Germinal center (tissue), 1 donor: ENCODE measurements at places on chromosomes 4 and X.

DNA sequence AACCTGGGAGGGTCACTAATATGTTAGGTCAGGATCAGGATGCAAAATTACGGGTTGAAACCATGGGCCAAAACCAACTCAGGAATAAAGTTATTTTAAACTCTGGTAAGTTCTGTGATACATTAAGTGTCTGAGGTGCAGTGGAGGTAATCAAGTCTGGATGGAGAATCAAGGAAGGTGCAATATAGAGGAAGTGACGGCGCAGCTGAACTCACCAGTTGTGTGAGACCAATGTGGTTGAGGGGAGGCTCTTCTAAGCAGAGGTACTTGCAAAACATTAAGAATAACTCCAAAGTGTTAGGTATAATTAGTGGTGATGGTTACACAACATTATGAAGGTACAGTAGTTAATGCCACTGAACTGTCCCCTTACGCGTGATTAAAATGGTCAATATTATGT lies 19.7 kb downstream of the GAB3 start:
- DNase-seq: no peak

- no peak for DNase-seq
These were observed 271.8 kb downstream of the CRLF2 start for GRCh38 chrX:940691-941090.

DNA sequence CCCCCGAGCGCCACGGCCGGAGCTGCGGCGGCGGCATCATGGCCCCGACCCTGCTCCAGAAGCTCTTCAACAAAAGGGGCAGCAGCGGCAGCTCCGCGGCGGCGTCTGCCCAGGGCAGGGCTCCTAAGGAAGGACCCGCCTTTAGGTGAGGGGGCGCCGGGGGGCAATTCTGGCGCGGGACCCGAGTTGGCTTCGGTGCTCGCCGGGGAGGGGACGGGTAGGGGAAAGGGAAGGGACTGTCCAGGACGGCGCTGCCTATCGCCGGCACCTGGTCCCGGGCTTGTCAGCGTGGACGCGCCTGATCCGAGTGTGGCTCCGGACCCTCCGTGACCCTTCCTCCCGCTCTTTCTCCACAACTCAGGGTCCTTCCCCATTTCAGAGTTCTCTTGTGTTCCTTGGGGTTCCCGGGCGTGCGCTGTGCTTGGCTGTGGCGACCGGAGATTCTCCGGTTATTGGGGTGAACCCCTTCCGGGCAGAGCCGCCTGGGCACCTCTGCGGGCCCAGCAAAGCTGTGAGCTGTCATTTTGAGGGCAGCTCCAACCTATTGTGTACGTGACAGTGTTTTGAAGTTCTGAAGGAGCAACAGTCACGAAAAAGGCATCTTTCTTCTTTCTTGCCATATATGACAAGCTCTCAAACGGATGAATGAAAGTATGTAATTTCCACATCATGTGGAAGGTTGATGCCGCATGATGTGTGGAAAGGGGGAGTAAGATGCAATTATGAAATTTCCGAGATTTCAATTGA lies 522 bp downstream of the FNIP2 start:
- peak; percentile 5 for DNase-seq

DNA sequence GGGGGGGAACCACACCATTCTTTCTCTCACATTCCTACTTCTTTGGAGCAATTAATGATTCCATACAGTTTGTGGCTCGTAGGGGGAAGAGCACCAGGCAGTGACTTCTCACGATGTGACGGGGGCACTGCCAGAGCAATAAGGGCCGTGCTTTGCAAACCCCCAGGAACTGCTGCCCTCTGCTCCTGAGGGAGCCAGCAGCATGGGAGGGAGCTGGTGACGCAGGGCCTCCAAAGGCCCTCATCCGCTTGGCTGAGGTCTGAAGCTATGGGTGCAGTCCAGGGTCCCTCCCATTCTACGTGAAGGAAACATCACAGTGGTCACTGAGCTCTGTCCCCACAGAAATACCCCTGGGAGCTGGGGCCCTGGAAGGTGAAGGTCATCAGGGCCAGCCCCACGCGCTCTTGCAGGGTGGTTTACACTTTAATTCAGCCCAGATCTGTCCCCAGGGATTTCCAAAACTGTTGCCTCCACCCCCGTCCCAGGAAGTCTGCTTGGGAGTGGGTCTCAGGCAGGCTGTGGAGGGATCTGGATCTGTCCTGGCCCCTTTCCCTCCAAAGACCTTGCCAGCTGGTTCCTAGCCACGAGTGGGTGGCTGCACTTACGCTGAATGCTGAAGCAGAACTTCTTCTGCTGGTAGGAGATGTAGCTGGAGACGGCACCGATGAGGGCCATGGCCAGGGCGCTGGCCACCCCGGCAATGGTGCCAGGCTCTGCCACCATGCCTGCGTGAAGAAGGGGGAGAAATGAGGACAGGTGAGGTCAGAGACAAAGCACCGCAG lies 82.6 kb downstream of the MTMR1 start:
- DNase-seq: no peak

DNA sequence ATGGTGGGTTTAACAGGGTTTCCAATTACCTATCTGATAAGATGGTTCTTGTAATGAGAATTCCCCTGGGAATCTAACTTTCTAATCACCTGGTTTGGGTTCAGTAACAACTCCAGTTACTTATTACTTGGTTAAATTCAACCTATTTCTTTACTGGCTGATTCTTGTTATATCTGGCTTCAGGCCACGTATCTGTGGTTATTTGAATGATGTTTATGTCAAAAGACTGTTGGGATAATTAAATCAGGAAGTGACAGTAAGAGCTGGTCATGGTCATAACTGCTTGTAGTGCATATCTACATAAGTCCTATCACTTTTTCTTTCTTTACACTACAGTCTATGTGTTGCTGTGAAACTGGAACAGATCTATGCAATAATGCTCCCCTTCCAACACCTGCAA lies 108.1 kb downstream of the MID1 start:
- DNase-seq: no peak

DNA sequence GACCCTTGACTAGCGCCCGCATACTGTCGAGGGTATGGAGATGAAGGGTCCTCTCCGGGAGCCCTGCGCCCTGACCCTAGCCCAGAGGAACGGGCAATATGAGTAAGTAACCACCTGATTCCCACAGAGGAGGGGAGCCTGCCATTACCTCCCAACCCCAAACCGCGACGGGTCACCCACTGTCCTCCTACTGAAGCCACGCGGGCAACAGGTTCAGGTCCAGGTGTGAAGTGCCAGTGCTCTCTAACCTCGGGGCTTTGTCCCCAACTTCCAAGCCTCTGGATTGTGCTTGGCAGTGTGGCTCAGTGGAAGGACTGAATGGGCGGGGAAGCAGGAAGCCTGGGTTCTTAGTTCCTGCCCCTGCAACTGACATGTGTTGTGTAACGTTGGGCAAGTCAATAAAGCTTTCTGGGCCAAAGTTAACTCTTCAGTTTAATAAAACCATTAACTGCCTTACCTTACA lies 694 bp downstream of the OCRL start:
- DNase-seq: peak; percentile 3

DNA sequence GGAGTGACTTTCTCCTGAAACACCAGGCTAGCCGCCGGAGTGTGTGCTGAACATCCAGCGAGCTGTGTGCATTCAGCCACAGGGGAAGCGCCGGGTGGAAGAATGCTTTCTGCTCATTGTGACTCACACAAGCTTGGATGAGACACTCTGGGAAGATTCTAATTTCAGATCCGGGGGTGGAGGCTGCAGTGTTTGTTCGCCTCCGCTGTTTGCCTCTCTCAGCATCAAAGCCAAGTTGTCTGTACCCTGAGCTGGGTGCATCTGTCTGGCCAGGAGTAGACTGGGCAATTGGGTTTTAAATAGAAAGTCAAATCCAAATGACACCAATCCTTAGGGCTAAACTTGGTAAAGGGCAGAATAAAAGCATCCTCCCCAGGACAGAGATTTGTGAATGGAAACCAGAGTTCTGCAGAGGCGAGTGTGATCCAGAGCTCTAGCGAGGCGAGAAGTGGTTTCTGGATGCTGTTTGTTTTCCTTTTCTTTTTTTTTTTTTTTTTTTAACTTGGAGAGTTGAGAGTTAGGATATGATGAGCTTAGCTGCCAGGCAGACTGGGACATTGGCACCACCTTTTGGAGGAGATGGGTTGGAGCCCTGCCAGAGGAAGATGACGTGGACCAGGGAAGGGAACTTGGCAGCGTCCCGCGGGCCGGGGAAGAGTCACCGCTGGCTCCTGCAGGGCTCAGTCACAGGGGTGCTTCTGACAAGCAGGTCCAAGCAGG lies 196.0 kb upstream of the PSAPL1 start:
- no peak for DNase-seq

- no peak for DNase-seq
These were observed 66.8 kb upstream of the SH3RF1 start for GRCh38 chr4:169337510-169337909.

GRCh38 chr4:2869659-2870058 lies 26.0 kb downstream of the ADD1 start:
- DNase-seq: no peak

GRCh38 chrX:144219035-144219434 lies 335.2 kb downstream of the UBE2NL start:
- DNase-seq: no peak
